ENCODE measurements at places on chromosomes 1 and 21.

GRCh38 chr1:233530665-233531386 lies 83.1 kb upstream of the KCNK1 start:
- no peaks in the 10 kb centered on the region for H3K4me1 ChIP-seq
- H3K36me3 ChIP-seq, result no peaks in the 10 kb centered on the region
- DNase-seq, result no peak
- H3K4me3 ChIP-seq, result no peak overlapping the region
- H3K27me3 ChIP-seq, result no peaks in the 10 kb centered on the region

GRCh38 chr1:85404408-85404807 lies 60.6 kb downstream of the DDAH1 start:
- no peak overlapping the region for H3K4me3 ChIP-seq
- peaks cover 18% of the 10 kb centered on the region for H3K4me1 ChIP-seq
- H3K36me3 ChIP-seq, result no peaks in the 10 kb centered on the region
- H3K27ac ChIP-seq, result no peak overlapping the region
- H3K27me3 ChIP-seq, result no peaks in the 10 kb centered on the region

GRCh38 chr21:34807146-34807880 lies 138.5 kb downstream of the CLIC6 start:
- no peaks in the 10 kb centered on the region for H3K36me3 ChIP-seq
- H3K27ac ChIP-seq, result peak overlapping the region; percentile 15
- no peak for DNase-seq
- no peak overlapping the region for H3K4me3 ChIP-seq
- no peaks in the 10 kb centered on the region for H3K4me1 ChIP-seq

- no peak overlapping the region for H3K4me3 ChIP-seq
- no peak for DNase-seq
- H3K36me3 ChIP-seq, result no peaks in the 10 kb centered on the region
Measured at GRCh38 chr1:198184516-198184915, 27.7 kb downstream of the NEK7 start.

DNA sequence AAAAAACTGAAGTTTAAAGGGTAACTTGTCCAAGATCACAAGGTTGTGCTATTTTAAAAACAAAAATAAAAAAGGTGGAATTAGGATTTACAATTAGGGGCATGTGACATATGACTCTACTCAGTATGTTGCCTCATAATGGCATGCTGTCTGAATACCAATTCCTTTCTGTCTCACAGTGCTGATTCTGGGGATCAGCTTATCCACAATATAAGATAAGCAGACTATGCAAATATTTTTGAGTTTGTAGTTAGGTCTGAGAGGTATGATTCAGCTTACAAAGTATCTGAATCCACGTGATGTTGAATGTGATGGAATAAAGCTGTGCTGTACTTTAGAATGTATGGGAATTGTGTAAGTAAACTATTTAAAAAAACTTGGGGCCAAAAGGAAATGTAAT lies 216.6 kb downstream of the HHIPL2 start:
- H3K27me3 ChIP-seq, result no peaks in the 10 kb centered on the region
- H3K36me3 ChIP-seq, result no peaks in the 10 kb centered on the region
- no peaks in the 10 kb centered on the region for H3K4me1 ChIP-seq
- H3K27ac ChIP-seq, result no peak overlapping the region

GRCh38 chr1:243842161-243842560 lies 7.9 kb downstream of the AKT3 start:
- H3K4me1 ChIP-seq, result no peaks in the 10 kb centered on the region
- no peaks in the 10 kb centered on the region for H3K36me3 ChIP-seq
- no peak for DNase-seq
- H3K27ac ChIP-seq, result peak overlapping the region; percentile 44
- H3K27me3 ChIP-seq, result no peaks in the 10 kb centered on the region

All from Peyer's patch (tissue), 4 donors.